Right lung (tissue), 10 donors: ENCODE measurements at places on chromosomes 6 and 20. TPM values are rescaled to one million over a fixed set of nuclear protein-coding genes. Genes with fewer than 3 reads are reported as not detected.

The BPIFB1 gene
- polyA plus RNA-seq, result not detected

The HLA-DRA gene
- 79.3 TPM for polyA plus RNA-seq

The VSX1 gene
- polyA plus RNA-seq, result not detected

The CENPW gene
- 38.3 TPM for polyA plus RNA-seq

The MDFI gene
- 122 TPM for polyA plus RNA-seq

The CLPSL1 gene
- not detected for polyA plus RNA-seq

The MYMX gene
- 0.37 TPM for polyA plus RNA-seq

The SEMG1 gene
- polyA plus RNA-seq, result not detected

The TAF4 gene
- 14.8 TPM for polyA plus RNA-seq

The FAM229B gene
- polyA plus RNA-seq, result 38.1 TPM

The CHRNA4 gene
- 0.69 TPM for polyA plus RNA-seq

The HACE1 gene
- 17.4 TPM for polyA plus RNA-seq

DNA sequence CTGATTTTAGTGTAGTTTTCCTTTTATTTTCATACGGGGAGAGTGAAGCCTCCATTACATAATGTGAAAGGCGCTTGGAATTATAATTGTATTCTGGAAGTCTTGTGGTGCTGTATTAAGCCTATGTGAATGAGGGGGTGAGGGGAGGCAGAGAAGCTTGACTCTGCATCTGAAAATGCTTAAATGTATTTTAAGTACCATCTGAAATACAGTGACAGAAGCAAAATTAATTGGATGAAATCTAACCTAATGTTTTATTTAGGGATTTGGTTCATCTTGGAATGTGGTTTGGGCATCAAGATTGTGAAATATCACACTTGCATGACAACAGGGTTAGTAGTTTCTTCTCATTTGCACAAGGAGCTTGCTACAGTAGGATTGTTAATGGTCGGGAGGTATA lies 41.2 kb downstream of the TMEM200A start:
- no peak for DNase-seq

DNA sequence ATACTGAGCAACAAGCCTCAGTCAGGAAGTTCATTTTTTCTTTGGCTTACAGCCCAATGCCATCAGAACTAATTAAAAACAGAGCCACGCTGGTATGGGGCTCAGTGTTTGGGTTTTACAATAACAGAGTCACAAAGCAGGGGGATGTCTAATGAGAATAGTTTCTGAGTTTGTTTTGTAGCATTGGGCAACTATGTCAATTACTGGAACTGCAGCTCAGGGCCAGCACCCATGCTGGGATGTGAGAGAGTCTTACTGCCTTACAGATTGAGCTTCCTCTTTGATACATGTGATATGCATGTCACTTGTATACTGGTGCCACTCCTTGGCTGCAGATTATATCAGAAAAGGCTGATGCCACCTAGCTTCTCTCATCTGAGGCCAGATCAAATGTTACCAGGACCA lies 117.6 kb downstream of the TFAP2B start:
- DNase-seq, result no peak

DNA sequence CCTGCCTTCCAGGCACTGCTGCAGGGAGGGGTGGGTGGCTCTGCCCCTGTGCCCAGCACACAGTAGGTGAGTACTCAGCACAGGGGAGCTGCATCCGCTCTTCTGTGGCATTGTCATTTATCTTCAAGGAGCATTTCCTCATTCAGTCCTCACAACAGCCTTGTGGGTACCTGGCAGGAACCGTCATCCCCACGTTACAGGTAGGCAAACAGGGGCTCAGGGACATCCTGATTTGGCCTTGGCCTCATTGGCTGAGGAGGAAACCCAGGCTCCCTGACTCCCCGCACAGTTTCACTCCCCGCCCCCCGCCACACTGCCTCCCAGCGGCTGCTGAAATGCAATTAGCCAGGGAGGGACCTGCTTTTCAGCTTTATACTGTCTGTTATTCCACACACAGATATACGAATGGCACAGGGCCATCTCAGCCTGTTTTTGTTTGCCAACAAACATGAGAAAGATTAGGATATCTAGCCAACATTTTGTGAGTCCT lies 24.2 kb upstream of the PNPLA1 start:
- DNase-seq, result no peak

DNA sequence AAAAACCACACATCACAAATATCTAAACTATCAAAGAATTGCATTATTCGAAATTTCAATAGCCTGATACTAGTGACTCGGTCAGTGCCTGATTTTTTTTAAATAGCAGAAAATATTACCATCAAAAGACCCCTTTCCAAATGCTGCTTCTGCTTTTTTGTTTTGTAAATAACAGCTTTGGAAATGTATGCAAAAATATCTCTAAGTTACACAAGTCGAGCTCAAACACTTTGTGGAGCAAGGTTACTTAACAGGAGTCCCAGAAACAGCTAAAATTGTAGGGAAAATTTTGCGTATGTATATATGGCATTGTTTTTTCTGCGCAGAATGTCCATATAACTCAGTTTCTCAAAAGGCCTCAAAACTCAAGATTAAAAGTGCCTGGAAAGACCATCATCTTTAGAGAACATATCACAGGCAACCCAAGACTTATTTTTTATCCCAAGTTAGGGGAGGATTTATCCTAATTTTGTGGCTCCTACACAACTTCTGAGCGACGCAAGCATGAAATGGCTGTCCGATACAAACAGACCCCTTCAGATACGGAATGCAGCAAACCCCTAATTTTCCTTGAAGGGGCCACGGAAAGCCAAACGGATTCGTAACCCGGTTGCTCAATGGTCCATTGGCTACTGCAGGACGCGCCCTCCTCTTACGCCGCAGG lies 1.3 kb downstream of the CEP85L start:
- peak; percentile 70 for DNase-seq

GRCh38 chr6:46137387-46137786 lies 7.6 kb downstream of the ENPP4 start:
- DNase-seq, result no peak

DNA sequence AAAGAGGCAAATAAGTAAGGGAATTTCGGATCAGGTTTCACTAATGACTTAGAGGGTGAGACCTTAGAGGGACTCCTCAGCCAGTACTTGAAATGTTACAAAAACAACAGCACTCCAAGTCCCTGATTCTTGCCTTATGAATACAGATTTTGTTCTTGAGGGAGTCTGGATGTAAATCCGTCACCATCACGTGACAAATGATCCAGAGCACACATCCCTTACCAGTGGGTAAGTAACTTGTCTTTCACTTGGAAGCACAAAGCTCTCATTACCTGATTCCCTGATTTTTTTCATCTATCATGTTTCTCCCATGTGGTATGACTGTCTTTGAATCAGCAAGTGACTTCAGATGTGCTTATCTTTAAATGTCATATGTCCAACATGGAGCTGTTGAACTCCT lies 595.3 kb upstream of the POU3F2 start:
- no peak for DNase-seq

DNA sequence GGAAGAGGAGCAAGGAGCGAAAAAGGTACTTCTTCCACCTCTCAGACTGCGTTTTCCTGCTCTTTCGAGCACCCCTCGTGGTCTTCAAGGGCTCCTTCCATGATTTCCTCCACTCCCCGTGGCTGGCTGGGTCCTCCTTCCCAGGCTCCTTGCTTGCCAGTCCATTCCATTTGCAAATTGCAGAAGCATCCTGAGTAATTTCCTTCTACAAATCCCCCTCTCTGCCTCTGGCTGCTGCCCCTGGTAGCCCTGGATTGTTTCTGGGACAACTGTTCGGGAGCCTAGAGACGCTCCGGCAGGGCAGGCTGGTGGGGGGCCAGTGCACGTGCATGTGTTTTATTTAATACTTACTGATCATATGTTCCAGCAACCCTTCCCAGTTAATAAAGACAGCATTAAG lies 173.1 kb downstream of the ZMYND8 start:
- no peak for DNase-seq

- DNase-seq, result no peak
Observed at GRCh38 chr6:137740967-137741761, 125.9 kb upstream of the TNFAIP3 start.

- DNase-seq, result no peak
Observed at GRCh38 chr6:139330306-139330705, 38.5 kb upstream of the TXLNB start.

DNA sequence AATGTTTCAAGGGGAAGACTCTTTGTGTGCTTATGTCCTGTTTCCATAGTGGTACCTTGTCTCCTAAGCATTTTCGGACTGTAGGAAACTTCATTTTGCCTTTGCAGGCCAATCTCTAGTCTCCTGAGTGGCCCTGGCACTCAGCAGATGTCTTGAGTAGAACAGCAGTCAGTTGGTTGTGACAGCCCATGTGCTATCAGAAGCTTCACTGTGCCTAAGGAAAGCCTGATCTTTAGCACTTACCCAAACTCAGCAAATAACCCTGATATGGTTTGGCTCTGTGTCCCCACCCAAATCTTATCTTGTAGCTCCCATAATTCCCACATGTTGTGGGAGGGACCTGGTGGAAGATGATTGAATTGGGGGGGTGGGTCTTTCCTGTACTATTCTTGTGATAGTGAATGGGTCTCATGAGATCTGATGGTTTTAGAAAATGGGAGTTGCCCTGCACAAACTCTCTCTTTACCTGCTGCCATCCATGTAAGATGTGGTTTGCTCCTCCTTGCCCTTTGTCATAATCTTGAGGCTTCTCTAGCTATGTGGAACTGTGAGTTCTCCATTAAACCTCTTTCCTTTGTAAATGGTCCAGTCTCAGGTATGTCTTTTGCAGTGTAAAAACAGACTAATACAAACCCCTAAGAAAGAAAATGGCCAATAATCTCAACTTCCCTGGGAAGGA lies 15.9 kb upstream of the SRPK1 start:
- no peak for DNase-seq

DNA sequence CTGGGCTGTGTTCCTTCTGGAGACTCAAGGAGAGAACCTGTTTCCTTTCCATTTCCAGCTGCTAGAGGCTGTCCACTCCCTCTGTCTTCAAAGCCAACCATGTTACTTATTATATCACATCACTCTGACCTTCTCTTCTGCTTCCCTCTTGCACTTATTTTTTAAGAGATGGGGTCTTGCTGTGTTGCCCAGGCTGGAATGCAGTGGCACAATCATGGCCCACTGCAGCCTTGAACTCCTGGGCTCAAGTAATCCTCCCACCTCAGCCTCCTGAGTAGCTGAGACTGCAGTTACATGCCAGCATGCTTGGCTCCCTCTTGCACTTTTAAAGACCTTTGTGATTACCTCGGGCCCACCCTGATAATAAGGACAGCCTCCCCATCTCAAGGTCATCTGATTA lies 160.0 kb upstream of the DTNBP1 start:
- DNase-seq, result no peak

- no peak for DNase-seq
Observed at GRCh38 chr6:9173229-9173628, 737.9 kb upstream of the SLC35B3 start.

DNA sequence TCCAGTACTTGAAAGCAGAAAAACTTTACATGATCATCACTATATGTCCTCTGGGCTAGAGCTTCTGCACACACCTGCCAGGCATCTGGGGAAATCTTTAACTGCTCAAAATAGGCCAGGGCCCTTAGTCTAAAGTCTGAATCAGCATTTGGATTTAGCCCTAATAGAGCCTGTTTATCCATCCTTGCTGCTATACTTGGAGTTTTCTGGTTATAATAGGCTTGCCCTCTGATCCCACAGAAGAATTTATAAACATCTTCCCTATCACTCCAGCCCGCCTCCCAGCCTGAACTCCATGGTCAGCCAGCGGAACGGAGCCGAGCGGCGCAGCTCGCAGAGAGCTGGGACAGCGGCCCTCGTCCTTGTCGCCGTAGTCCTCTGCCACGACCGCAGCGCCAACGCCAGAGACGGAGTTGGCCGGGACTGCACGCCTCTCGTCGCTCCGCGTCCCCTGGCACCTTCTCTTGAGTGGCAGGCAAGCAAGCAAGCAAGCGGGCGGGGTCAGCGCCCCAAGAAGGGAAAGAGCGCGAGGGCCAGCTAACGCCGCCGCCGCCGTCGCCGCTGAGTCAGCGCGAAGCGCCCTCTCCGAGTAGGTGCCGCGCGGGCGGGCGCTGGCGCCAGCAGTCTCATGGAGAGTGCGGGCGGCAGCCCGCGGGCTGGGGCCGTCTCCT lies 25.4 kb upstream of the ASIP start:
- DNase-seq, result peak; percentile 59

DNA sequence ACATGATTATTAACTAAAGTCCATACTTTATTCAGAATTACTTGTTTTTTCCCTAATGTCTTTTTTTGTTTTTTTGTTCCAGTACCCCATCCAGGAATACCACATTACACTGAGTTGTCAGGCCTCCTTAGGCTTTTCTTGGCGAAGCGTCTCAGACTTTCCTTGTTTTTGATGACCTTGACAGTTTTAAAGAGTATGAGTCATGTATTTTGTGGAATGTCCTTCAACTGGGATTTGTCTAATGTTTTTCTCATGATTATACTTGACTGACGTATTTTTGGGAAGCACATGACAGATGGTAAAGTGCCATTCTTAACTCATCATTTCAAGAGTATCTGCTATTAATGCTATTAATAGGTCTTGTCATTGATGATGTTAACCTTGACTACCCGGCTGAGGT lies 23.6 kb downstream of the ENPP1 start:
- DNase-seq, result no peak

- no peak for DNase-seq
Observed at GRCh38 chr20:59055302-59055701, 12.7 kb upstream of the PRELID3B start.

GRCh38 chr20:10951216-10951615 lies 277.4 kb upstream of the JAG1 start:
- no peak for DNase-seq

- no peak for DNase-seq
Observed at GRCh38 chr6:36184311-36184710, 12.2 kb upstream of the BRPF3 start.

- DNase-seq, result no peak
Observed at GRCh38 chr6:297571-298232, 5.4 kb downstream of the DUSP22 start.

- no peak for DNase-seq
Observed at GRCh38 chr20:40959325-40960092, 69.1 kb upstream of the TOP1 start.
